ENCODE measurements at places on chromosomes 6 and 20.

DNA sequence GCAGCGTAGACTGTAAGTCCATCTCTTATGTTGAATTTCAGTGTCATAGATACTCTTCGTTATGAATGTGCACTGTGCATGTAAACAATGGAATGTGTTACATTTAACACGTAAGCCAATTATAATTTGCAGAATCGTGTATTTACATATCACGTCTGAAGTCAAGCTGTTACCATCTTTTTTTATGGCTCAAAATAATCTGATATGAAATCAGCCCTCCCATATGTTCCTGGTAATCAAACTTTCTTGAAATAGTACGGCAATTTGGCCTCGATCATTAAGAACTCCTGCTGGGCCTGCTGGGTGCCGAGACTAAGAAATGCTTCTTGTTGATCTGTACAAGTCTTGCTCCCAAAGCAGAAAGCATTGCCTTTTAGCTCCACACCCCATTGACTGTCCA is 89.6 kb upstream of the DOK5 start:
- no peak for DNase-seq

GRCh38 chr6:113558966-113559365 is 298.2 kb upstream of the MARCKS start:
- no peak for DNase-seq

DNA sequence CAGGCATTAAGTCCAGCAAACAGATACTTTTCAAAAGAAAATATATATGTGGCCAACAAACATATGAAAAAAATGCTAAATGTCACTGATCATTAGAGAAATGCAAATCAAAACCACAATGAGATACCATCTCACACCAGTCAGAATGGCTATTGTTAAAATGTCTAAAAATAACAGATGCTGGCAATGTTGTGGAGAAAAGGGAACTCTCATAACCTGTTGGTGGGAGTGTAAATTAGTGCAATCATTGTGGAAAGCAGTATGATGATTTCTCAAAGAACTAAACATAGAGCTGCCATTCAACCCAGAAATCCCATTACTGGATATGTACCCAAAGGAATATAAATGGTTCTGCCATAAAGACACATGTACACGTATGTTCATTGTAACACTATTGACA is 20.6 kb downstream of the KCNQ5 start:
- DNase-seq, result no peak

DNA sequence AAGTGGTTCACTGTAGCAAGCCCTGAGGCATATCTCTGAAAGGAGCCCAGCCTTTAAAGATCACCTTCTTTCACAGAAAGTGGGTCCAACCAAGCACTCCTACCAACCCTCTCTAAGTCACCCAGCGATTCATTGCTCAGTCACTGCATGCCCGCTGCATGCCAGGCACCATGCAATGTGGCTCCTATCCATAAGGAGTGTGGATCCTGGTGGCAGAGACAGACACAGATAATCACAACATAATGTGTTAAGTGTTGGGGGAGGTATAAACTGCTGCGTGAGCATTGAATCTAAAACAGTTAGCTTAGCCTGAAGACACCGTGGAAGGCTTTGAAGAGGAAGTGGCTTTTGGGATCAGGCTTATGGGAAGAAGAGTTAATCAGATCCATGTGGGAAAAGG is 659.5 kb downstream of the PTPRT start:
- no peak for DNase-seq

- no peak for DNase-seq
Observed at GRCh38 chr20:48131581-48131980, 346.3 kb upstream of the SULF2 start.

DNA sequence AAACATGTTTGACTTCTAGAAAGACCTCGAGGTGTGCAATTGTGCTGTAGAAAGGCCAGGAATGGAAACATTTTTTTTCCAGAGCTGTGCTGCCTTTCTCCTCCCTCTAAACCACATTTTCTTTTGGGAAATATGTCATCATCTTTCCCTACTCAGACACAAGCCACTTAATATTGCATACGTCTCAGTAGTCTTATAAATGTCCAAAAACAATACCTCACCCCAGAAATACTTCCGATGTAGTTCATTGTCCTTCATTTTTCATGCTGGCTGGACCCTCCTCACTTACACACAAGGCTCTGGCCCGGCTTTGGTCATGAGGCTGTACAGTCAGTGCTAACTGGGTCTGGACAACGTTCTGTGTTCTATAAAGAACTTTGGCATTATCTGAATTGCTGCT is 126.4 kb downstream of the SCML4 start:
- no peak for DNase-seq

- no peak for DNase-seq
Observed at GRCh38 chr20:21564127-21564773, 50.4 kb upstream of the NKX2-2 start.

DNA sequence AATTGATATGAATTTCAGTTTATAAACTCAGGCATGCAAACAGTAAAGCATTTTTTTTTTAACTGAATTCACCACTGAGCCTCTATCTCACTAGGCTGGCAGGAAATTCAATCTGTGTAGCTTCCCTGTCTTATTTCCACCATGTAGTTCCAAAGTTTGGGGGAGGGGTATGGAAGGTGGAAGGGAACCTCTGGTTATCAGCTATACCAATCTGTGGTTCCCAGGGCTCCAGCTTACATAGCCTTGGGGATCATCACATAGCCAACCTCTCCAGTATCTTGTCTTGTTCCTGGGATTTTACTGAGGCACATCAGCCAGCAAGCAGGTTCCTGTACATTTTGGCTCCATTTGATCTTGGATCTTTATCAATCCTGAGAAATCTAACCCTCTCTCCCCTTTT is 15.6 kb downstream of the RAD21L1 start:
- no peak for DNase-seq

DNA sequence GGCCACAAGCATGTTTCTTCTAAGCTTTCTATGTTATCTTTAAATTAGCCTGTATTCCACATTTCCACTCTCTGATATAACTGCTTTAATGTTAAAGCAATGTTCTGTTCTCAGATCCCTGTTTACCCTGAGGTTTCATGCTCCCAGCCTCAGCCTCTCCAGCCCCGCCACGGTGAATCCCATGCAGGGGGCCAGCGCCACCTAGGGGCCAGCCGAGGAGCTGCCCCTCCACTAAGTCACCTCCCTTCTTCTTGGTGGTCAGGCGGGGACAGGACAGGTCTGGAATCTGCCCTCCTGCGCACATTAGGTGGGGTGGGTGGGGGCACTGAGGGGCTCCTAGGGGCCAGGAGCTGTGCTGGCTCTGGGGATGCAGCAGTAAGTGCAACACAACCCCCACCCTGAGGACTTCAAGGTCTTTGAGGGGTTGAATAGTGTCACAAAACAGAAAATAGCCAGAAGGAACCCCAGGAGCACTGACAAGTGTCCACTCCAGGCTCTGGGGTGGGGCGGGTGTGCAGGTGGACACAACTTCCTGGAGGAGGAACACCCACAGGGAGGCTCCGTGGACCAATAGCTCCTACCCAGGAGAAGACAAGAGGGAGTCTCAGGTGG is 61.6 kb downstream of the RAB44 start:
- DNase-seq, result no peak

GRCh38 chr6:36888654-36889481 is 3.1 kb downstream of the C6orf89 start:
- no peak for DNase-seq

- no peak for DNase-seq
Observed at GRCh38 chr6:7489376-7489775, 52.1 kb upstream of the DSP start.

- DNase-seq, result no peak
Observed at GRCh38 chr6:32815115-32815514, 1.7 kb downstream of the HLA-DOB start.

GRCh38 chr20:24165301-24166122 is 176.9 kb upstream of the GGTLC1 start:
- no peak for DNase-seq

- DNase-seq, result no peak
Observed at GRCh38 chr6:149024361-149024760, 277.5 kb downstream of the UST start.

GRCh38 chr20:57675773-57676172 is 34.0 kb downstream of the PMEPA1 start:
- no peak for DNase-seq

DNA sequence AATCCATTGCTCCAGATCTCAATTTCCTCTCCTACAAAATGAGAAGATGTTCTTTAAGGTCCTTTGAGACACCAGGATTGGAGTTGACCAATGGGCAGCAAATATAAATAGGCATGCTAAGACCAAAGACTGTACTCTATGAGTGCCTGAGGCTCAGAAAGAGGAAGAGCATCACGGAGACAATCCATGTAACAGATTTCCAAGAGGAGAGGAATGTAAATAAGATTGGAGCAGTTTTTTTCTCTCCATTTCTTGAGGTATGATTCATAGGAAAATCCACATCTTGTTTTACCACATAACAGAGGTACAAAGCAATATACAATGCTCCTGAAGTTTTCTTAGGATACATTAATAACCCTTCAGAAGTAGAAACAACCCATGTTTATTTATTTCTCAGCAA is 109.8 kb downstream of the UBE3D start:
- no peak for DNase-seq

DNA sequence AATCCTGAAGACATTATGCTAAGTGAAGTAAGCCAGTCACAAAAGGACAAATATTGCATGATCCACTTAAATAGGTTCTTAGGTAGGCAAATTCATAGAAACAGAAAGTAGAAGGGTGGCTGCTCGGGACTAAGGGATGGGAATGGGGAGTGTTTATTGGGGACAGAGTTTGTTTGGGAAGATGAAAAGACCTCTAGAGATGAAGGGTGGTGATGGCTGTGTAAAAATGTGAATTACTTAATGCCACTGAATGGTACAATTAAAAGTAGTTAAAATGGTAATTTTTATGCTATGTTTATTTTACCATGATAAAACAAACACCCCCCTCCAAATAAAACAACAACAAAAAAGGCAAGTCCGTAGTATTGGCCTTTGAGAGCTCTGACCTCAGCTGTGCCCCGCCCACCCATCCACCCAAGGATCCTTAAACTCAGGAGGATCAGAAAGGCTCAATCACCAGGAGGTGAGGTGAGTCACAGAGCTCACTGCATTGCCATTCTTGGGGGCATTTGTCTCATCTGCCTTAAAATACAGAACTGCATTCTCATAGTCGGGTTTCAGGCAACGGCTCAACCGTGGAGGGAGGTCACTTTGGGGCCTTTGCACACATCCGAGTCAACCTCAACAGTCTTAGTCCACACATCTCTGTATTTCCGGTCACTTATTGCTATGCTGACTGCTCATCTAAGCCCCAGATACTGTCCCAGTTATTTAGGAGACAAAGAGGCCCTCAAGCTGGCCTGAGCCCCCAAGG is 96.7 kb downstream of the SLC22A23 start:
- DNase-seq, result no peak

DNA sequence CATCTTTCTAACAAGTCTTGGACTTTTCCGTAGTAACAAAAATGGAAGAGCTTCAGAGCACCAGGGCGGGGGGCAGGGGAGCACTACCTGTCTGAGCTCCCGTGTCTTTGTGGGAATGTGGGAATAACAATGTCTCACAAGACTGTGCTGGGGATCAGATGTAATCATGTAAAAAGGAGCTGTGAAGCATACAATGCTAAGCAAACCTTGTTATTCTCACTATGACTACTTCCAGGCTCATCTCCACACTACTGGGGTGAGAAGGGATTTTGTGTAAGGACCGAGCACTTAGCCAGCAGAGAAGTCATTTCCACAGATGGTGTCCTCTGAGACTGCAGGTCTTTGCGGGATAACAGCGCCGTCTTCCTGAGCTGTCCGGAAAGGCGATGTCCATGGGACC is 27.1 kb downstream of the PRR18 start:
- no peak for DNase-seq

DNA sequence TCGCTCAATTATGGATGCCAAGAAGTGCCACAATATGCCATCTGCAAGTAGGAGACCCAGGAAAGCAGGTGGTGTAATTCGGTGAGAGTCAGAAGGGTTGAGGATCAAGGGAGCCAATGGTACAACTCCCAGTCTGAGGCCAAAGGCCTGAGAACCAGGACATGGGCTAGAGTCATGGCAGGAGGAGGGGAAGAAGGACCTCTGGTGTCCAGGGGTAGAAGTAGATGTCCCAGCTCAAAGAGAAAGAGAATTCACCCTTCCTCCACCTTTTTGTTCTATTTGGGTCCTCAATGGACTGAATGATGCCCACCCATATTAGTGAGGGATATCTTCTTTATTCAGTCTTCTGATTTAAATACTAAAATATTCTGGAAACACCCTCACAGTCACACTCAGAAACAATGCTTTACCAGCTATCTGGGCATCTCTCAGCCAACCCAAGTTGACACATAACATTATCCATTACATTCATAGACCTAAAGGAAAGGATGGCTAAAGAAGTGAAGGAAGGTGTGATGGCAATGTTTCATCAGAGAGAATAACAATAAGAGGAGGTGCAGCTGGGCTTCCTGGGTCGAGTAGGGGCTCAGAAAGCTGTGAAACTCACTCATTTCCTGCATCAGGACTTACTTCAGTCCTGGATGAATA is 21.2 kb upstream of the HLA-DQA1 start:
- no peak for DNase-seq

- DNase-seq, result no peak
Observed at GRCh38 chr6:11750682-11751081, 27.9 kb downstream of the ADTRP start.

DNA sequence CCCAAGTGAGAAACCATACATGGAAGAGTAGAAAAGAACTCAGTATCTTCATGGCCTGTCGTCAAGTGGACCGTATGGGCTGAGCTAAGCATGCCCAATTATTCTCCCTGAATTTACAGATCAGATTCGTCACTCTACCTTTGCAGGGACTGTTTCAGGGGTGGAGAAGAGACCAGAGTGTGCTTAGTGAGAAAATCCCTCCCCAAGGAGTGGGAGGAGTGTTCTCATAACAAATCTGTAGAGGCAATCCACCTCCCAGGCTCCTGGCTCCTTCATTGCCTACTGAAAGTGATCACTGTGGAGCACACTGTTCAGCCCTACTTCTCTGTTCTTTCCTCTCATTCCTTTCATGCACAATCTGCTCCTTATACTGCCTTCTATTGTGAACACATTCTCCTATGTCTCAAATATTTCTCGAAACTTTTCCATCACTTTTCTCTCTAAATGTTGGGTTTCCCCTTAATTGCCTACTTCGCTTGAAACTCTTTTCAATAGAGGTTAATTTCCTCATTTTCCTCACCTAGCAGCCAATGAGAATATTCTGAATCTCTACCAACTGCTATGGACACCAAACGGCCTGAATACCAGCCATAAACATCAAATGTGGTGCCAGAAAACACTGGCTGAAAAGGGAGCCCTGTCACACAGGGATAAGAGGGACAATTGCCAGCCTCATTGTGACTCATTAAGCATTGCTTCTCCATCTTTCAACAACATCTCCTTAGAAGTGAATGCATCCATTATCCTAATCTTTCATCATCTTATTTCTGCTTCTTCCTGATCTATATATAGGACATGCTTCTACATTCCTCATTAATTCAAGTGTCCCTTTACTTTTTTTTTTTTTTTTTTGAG is 398.3 kb downstream of the UTRN start:
- DNase-seq, result no peak

DNA sequence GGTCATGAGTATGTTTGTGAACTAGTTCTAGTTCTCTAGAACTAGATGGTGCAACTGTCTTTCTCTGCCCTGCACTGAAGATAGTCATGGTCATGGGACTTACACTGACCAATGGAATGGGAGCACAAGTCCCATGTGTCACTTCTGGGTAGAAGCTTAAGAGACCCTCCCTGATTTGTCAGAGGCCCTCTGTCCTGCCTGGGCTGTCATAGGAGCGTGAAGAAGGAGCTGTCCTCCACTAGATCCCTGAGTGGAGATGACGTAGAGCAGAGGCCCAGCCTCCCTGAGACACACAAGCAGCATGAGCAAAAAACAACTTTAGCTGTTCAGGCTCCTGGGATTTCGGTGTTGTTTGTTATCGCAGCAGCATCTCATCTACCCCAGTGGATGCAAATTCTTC is 514.5 kb downstream of the PREX1 start:
- DNase-seq, result no peak
